Fibroblast of the conjunctiva (primary cell): ENCODE measurements at places on chromosomes 12 and 14.

DNA sequence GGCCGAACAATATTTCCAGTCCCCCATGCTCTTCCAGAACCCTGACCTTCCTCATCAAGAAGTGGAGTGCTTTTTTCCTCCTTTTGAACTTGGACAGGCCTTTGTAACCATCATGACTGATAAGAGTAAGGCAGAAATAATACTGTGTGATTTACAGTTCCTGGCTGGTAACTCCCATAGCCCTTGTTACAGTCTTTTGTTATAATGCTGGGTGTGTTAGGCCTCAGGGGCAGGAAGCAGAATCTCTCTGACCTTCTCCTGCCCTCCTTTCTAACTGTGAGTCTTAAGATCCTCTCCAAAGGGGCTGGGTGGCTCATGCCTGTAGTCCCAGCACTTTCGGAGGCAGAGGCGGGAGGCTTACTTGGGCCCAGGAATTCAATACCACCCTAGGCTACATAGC, 59.5 kb downstream of the BCAT1 start:
- no peak for DNase-seq

- no peak for DNase-seq
These were observed 2.1 kb upstream of the ATP23 start for GRCh38 chr12:57939291-57939690.

GRCh38 chr12:130788515-130788914, 50.5 kb downstream of the STX2 start:
- no peak for DNase-seq

- no peak for DNase-seq
These were observed 124.6 kb downstream of the ERC1 start for GRCh38 chr12:1115484-1116231.

GRCh38 chr12:104213952-104214351, 1.6 kb upstream of the TXNRD1 start:
- peak; percentile 89 for DNase-seq

GRCh38 chr14:104787736-104788135, 7.8 kb downstream of the AKT1 start:
- no peak for DNase-seq

DNA sequence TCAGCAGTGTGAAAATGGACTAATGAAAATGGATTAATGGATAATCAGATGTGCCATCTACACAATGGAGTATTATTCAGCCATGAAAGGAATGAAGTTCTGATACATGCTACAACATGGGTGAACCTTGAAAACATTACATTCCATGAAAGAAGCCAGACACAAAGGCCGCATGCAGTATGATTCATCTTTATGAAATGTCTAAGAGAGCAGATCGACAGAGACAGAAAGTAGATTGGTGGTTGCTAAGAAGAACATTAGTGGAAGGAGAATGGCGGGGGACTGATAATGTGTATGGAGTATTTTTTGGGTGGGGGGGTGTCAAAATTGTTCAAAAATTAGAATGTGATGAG, 47.3 kb downstream of the PRKAB1 start:
- no peak for DNase-seq

DNA sequence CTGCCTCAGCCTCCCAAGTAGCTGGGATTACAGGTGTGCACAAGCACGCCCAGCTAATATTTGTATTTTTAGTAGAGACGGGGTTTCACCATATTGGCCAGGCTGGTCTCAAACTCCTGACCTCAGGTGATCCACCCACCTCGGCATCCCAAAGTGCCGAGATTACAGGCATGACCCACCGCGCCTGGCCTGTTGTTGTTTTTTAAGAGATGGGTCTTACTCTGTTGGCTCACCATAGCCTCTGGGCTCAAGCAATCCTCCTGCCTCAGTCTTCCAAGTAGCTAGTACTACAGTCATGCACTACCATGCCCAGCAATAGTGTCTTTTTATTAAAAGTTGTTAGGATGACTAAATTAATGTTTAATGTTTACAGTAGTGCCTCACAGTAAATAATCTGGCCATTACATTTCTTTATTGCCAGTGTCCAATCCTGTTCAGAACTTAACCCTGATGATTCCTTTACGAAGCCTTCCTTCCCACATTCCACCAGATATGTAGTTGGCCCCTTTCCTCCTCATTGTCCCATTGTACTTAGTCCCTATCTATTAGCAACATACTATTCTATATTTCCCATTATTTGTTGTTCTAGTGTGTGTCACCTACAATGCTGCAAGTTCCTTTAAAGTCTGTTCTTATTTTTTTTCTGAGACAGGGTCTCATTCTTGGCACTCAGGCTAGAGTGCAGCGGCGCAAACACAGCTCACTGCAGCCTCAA, 8.8 kb upstream of the SMARCC2 start:
- no peak for DNase-seq

GRCh38 chr12:53060064-53060720, 10.3 kb downstream of the TNS2 start:
- DNase-seq, result no peak

DNA sequence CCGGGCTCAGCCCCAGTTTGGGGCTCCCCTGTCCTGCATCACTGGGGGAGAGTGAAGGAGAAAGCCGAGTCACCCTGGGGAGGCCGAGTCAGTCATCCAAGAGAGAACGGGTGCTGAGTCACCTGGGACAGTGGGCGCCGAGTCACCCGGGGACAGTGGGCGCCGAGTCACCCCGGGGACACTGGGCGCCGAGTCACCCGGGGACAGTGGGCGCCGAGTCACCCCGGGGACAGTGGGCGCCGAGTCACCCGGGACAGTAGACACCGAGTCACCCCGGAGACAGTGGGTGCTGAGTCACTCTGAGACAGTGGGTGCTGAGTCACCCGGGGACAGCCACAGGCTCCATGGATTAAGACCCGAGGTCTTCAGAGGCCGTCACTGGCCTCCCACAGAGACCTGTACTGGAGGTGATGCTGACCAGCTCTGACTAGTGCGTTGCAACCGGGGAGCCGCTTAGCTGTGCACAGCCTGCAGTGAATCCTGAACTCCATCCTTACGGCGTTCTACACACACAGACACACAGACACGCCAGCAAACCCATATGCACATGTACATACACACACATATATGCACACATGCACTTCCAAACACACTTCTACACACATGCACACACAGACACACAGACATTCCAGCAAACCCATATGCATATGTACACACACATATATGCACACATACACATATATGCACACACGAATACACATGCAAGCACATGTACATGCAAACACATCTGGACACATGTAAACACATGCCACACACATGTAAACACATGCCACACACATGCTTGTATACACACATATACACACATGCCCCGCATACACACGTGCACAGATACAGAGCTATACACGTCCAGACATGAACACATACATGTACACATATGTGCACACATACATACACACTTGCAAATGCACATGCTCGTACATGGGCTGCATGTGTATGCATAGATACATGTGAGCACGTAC, 64.9 kb upstream of the GALNT9 start:
- no peak for DNase-seq

- DNase-seq, result no peak
These were observed 30.2 kb upstream of the CPM start for GRCh38 chr12:68962877-68963855.

DNA sequence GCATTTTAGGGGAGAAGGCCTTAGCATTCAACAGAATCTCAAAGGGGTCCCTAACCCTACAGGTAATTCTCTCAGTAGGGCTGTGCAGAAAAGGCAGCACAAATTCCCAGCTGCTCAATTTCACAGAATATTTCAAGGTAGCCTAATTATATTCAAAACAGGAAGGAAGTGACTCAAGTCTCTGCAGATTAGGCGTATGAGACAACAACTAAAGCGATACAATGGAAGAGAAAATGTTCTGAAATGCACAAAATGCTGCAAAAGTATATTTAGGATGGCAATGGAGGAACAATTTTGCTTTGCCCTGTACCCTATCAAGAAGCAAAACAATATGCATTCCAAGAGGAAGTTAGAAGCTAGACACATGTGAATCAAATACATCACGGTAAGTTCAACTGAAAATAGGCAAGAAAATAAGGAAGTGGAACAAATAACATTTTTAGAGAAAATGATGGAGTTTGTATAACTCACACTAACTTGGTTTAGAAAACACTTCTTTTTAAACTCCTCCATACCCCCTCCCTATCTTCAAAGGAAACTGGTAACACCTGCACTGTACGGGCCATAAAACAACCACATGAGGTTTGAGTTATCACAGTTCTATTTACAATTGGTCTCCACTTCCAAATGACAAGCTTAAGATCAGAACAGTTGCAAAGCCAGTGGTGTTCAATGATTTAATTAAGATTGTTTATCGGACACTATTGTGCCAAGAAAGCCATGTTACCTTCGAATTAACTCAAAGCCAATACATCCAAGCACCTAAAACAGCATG, 1.6 kb downstream of the GIT2 start:
- DNase-seq, result no peak

DNA sequence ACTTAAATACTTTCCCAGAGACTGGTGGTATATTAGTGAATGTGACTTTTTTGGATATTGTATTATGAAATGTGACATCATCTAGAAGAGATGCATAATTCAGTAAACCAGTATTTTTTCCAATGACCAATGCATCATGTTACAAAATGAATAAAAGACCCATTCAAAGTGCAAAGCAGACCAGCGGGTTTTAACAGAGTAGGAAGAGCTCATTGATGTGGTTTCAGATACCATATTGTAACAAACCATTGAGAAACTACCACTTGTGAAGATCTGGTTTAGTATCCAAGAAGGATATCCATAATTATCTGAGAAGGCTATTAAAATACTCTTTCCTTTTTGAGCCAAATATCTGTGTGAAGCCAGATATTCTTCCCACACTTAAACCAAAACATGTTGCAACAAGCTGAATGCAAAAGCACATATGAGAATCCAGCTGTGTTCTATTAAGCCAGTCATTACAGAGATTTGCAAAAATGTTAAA, 47.7 kb downstream of the MVK start:
- DNase-seq, result peak; percentile 33

GRCh38 chr12:130761537-130762318, 45.6 kb upstream of the RIMBP2 start:
- peak; percentile 30 for DNase-seq

DNA sequence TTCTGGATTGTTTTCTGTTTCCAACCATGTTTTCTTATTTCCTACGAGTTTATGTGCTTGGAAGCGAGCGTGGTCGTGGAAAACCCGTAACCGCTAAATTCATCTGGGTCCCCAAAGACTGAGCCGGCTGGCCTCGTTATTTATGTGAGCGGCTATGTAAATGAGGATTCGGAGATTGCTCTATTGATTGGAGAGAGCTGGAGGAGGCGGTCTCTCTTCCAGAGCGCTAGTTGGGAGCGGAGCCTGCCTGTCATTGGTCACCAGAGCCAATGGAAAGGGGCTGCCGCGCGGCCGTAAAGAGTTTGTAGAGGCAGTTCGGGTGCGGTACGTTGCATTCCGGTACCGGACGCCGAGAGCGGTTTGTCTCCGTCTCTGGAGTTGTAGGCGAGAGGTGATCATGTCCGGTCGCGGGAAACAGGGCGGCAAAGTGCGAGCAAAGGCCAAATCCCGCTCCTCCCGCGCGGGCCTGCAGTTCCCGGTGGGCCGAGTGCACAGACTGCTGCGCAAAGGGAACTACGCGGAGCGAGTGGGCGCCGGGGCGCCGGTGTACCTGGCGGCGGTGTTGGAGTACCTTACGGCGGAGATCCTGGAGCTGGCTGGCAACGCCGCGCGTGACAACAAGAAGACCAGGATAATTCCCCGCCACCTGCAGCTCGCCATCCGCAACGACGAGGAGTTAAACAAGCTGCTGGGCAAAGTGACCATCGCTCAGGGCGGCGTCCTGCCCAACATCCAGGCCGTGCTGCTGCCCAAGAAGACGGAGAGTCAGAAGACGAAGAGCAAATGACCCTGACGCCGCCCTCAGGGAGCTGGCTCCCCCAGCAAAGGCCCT, 29.0 kb downstream of the WBP11 start:
- peak; percentile 96 for DNase-seq

DNA sequence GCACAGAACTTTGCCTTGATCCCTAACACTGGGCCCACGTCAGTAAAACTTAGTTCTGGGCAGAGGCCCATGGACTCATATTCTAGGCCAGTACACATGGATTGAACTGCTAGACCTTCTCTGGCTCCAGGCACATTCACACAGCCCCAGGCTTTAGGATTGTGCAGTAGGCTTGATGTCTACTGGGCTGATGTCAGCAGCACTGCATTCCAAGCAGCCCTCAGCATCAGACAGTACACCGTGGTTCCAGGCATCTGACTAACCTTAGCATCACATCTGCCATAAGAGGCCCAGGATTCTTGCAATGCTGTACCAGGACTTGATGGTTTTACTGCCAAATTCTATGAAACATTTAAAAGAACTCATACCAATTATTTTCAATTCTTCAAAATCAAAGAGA, 301.9 kb downstream of the CCER1 start:
- no peak for DNase-seq

DNA sequence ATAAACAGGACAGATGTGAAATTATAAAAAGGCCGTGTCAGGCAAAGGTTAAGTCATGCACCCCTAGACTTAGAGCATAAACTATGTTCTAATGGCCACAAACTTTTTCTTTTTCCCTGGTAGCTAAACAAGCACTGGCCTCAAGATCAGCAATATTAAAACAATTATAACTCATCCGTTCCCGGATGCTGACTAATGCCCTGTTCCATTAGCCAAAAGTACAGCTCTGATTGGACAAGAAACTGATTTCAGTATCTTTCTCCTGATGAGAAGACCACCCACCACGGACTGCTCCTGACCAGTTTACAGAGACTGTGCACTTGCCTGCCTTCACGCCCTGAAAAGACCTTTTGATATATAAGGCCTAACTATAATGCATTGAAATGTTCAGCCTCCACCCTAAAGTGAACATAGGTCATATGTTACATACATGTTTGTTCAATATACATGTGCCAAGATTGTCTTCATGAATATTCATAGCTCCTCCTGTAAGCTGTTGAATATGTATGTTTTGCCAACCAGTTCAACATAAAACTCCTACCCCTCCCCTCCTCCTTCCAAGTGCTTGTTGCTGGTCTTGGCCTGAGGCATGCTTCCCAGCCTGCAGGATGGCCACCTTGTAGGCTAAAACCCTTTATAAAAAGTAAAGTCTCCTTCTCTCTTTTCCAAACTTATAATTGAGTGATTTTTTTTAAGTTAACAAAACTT, 162.0 kb downstream of the IPO8 start:
- DNase-seq, result no peak

DNA sequence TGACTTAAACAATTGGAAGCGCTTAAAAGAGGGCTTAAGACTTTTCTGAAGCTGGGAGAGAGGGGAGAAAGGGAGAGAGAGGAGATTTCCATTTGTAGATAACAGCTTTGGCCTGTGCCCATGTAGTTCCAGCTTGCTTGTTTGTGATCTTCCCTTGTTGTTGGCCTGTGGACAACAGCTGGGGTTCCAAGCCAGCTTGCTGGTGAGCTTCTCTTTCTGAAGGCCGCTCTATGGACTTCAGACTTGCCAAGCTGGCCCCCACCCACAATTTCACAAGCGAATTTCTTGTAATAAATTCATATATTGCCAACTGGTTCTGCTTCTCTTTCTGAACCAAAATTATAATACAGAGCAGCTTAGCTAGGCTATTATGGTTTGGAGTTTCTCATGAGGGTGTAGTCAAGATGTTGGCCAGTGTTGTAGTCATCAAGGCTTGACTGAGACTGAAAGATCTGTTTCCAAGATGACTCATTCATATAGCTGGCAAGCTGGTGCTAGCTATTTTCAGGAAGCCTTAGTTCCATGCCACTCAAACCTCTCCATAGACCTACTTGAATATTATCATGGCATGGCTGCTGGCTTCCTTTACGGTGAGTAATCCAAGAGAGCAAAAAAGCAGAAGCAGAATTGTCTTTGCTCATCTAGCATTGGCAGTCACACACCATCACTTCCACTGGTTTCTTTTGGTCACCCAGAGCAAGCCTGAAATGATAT, 89.4 kb downstream of the ATP23 start:
- DNase-seq, result peak; percentile 21

- DNase-seq, result no peak
These were observed 10.7 kb upstream of the BHLHE41 start for GRCh38 chr12:26135571-26135970.

GRCh38 chr14:73290279-73290678, 53.0 kb downstream of the PAPLN start:
- DNase-seq, result no peak
